SK-N-SH (cell line): ENCODE measurements at places on chromosomes 3 and 15.

GRCh38 chr3:52685709-52686691, at the start of the genes GNL3 and PBRM1:
Gene GNL3 (plus strand): TSS chr3:52686032. CDS start chr3:52686093, 61 bp downstream.
Gene PBRM1 (minus strand): TSS chr3:52685913.
- peak; percentile 95 for DNase-seq

GRCh38 chr3:195184716-195185421, 86.1 kb downstream of the XXYLT1 start:
- DNase-seq: no peak

DNA sequence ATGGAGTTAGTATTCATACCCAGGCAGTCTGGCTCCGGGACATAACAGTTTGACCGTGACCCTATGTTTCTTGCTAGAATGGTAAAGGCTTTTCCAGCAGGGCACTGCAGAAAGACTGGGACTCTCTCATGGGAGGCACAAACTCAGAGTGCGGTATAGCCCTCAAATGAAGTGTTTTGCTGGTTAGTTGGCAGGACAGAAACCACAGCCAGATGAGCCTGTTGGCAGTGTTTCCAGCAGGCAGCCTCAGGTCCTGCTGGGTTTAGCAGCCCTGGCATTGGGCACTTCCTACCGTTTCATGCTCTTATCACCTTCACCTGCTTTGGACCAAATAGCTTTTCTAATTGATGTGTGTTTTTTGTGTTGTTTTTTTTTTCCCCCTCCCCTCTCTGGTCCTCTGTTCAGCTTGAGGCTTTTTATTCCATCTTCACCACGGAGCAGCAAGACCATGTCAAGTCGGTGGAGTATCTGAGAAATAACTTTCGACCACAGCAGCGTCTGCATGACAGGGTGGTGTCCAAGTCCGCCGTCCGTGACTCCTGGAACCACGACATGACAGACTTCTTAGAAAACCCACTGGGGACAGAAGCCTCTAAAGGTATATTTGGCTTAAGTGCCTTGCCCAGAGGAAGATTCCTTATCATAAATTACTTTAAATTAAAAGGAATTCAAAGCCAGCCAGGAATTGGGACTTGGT, 205.6 kb downstream of the FEZF2 start:
- DNase-seq: no peak

- DNase-seq: no peak
Measured at GRCh38 chr3:86865506-86865905, 125.4 kb downstream of the VGLL3 start.

DNA sequence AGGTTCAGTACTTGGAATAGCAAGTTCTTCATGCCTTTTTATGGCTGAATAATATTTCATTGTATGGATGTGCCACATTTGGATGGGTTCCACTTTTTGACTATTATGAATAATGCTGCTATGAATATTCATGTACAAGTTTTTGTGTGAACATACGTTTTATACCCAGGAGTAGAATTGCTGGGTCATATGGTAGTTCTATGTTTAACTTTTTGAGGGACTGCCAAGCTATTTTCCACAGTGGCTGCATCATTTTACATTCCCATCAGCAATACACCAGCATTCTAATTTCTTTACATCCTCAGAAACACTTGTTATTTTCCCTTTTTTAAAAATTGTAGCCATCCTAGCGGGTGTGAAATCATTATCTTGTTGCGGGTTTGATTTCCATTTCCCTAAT, 76.0 kb upstream of the PRR20G start:
- no peak for DNase-seq

DNA sequence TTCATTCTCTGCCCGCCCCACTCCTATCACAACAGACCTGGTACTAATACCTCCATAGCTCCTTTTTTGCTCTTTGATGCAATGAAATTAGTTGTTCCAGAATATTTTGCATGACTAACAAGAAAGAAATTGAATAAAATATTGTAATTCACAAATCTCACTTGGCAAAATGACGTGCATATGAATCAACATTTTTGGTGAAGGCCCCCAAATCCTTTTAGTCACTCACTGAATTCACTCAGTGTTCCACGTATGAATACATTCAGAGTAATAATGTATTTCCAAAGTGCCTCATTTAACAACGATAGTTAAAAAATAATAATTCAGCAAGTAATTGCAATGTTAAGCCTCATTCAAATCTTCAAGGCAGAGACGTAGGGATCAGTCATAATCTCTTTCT, 148.6 kb upstream of the STRIT1 start:
- no peak for DNase-seq

DNA sequence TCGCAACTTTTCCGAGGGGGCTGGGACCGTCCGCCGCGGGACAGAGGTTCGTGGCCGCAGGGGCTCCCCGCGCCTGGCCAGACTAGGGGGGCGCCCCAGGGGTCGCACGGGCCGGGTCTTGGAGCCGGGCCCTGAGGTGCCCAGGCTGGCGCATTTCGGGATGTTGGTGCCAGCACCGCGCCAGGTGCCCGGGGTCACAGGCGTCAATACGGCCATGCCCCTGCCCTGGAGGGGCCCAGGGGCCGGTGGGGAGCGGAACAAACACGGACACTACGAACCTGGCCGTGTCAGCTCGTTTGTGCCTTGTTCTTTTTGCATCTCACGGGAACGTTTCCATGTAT, 366 bp downstream of the TM6SF1 start:
- DNase-seq: no peak

DNA sequence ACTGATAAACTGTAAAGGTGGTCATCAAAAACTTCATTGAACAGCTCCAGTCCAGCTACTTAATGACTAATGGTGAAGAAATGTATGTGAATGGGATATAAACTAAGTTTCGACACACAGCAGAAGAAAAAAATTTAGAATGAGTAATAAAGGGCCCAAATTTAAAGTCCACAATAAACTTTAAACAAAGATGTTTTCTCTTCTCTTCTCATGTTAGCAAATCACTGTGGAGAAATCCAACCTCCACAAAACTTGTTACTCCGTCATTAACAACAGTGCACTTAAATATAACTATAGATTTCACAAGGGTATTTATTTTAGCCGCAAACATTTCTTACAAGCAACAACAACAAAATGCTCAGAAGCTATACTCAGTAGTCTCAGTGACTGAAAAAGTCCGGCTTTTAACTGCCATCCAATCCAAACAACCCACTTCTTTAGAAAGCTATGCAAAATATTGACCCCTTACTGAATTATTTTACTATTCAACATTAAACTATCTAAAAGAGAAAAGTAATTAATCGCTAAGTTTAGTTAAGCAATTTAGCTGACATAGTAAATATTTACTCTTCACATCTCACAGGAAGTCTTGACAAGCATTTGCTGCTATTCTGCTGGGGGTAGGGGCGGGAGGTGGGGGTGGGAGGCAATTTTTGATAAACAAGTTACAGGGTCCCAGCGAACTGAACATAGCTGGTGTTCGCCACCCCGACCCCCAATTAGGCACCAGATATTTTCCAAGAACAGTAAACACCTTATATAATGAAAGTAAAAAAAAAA, 2.4 kb downstream of the IGF2BP2 start:
- no peak for DNase-seq

GRCh38 chr15:27743638-27744037, 355.5 kb downstream of the OCA2 start:
- DNase-seq: no peak

GRCh38 chr15:77853008-77853328, 220.3 kb upstream of the LINGO1 start:
- no peak for DNase-seq

DNA sequence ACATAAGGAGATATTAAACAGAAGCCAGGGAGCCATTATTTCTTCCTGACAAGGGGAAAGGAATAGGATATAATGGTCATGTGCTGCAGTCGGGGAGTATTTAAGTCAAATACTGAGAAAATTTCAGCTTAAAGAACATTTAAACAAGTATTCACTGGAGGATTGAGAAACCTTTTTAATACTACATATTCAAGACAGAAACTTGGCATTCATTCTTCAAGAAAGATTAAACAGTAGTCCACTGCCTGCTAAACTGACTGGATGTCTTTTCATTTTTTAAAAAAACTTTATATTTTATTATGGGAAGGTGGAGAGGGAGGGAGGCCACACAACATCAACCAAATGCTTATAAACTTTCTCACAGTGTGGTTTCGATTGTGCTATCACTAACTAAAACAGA, 107.4 kb upstream of the CBLB start:
- DNase-seq: no peak

DNA sequence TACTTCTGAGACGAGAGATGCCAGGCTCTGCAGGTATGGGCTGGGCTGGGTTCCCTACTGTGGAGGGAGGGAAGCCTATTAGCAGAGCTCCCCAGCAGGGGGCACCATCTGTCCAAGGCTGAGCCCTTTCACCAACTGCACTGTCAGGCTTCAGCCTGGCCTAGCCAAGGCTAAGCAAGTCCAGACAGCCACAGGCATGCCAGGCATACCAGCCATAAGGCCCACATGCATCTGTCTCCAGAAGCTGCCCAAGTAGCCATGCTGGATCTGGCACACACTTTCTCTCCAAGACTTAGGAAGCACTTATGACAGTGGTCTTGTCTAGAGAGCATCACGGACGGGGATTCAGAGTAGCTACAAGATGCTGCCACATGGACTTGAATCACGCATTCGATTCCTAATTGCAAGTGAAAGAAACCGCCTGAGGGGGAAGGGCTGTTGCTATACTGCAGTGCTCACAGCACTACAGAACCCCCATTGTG, 28.3 kb downstream of the RUVBL1 start:
- DNase-seq: peak; percentile 86

GRCh38 chr3:71372911-71373637, 210.5 kb downstream of the FOXP1 start:
- DNase-seq: no peak

DNA sequence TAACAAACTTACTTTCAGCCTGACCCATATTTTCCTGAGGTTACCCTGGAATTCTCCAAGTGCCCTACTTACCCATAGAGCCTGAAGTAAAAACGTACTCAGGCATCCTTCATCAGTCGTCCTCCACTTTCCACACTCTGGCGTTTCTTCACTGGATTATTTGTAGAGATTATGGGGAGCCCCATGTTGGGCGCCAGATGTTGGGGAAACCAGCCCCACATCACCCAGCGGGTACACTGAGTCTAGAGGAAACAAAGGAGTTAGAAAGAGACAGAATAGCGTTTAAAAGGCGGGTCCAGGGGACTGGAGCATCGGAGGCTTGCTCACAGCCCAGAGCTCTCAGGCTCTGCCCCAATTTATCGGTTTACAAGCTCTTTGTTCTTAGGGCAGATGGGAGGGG, 9.7 kb upstream of the SLC28A2 start:
- no peak for DNase-seq

DNA sequence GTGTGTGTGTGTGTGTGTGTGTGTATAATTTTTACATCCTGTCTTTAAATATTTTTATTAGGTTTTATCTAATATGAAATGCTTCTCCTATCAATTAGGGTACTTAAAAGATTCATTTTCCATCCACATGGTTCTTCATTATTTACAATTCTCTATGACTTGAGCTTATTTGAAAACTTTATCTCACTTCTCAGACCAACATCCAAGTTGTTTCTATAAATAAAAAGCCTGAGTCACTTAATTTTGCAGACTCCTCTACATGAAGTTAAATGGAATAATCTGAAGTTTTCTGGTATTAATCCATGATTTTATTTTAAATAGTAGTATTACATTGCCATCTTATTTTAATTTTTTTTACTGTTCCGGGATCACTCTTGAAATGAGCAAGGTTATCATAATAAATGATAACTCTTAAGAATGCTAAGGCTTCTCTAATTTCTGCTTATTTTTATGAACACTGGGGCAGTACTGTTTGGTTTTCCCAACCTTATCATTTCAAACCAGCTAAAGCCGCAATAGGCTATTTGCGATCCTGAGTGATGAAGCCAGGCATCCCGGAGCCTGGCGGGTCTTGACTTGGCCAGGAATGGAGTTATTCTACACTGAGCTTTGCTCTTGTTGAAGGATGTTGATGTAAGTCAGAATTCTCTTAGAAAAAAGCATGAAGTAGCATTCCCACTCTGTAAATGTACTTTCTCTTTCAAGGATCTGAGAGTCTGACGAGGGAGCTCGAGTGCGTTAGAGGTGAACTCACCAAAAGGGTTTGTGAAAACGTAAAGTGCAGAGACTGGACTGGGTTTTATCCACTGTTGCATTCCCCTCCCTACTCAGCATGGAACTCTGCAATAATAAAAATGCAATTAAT, 220.2 kb upstream of the LRTM1 start:
- DNase-seq: no peak

DNA sequence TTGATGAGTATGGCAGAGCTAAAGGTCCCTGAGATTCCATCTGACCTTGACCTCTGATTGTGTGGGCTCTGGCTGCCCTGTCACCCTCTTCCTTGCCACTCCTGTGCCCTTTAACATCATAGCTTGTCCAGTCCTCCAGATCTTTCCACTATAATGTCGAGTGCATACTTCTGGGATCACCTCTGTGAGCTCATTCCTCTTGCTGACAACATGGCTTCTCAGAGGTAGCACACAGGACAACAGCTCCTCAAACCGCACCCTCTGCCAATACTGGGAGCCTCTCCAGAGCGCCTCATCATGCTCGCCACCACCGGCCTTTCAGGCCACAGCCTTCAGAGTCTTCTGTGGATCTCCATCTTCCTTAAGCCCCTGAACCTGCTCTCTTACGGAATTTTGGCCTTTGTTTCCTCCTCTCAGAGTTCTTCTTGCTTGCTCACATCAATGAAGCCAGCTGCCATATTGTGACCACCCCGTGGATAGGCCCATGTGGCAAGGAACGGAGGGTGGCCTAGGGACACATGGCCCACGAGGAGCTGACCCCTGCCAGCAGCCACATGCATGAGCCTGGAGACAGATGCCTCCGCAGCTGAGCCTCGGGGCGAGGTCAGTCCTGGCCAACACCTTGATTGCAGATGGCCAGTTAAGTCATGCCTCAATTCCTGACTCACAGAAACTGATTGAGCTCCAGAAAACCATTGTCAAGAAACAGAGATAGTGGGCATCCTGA, 31.1 kb downstream of the PLA2G4D start:
- DNase-seq: no peak

DNA sequence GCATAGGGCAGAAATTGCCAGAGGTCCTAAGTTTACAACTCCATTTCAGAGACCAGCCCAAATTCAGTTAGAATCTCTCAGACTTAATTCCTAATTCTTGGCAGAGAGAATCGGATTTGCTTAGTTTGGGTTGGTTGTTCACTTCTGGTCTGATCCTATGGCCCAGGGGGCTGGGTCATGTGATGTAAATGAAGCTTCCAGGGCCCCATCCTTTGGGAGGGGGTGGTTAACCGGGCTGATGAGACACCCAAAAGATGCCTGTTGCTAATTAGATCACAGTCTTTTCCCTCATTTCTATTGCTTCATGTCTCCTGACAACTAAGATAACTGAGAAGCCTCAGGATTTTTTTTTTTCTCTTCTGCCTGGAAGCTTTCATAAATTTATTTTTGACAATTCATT, 11.1 kb upstream of the ZNF620 start:
- no peak for DNase-seq

DNA sequence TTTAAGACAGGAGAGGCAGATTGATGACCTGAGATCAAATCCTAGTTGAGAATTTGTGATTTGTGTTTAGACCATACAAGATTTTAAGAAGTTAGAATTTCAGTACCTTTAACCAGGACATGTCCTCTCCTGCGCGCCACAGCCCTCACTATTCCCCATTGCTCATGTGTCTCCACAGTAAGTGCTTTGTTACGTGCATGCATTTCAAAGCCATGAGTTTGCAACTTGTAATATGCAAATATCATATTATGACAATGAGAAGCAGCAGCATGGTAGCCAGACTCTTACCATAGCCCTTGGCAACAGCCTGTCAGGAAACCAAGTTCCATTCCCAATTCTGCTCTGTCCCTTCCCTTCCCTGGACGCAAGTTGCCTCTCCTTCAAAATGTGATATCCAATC, 73.3 kb upstream of the ATP13A5 start:
- DNase-seq: no peak
